Hypothalamus (tissue), 51 donors: ENCODE measurements at places on chromosomes 12 and 14.

GRCh38 chr12:92753976-92754885 lies 51.4 kb downstream of the PLEKHG7 start:
- DNase-seq = no peak

DNA sequence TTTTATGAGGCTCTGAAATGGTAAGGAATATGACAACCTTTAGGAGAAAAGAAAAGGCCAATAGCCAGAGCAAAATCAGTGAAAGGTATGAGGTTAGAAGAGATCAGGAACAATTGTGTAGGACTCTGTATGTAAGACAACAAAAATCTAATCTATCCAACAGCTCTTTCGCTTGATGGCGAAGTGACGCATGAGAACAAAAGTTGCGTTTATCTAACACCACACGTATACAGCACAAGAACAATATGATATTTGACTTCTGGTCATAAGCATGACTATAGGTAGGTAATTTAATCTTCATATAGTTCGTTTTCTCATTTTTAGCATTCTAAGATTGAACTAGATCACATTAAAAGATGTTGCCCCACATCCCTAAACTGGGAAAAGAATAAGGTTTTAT lies 1.5 kb downstream of the CLECL1 start:
- DNase-seq = no peak

DNA sequence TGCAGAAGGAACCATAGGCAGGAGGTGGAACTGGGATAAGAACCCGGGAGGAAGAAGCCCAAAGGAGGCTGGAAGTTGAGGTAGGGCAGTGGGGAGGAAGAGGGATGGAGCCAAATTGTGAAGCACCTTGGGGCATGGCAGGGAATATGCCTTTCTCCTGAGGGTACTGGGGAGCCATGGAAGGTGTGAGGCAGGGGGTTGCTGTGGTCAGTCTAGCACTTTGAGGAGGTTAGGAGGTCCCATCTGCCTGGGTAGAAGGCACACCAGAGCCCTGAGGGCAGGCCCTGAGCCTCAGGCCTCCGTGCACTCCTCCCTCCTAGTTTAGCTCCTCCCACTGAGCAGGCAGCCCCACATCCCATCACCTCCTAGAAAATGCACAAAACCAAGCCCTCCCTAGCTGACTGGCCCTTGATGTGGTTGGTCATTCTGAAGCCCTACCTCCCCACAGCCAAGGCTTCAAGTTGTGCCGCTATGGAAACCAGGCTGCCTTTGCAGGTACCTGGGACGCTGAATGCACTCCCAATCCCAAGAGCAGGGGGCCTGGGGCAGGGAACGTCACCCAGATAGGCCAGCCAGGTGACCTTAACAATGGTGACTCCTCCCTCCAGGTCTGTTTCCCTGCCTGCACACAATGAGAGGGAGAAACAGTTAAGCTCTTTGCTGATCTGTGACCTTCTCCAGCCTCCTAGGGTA lies 15.1 kb downstream of the PHETA1 start:
- no peak for DNase-seq

- no peak for DNase-seq
Measured at GRCh38 chr12:6887460-6887859, 14.4 kb upstream of the SPSB2 start.

DNA sequence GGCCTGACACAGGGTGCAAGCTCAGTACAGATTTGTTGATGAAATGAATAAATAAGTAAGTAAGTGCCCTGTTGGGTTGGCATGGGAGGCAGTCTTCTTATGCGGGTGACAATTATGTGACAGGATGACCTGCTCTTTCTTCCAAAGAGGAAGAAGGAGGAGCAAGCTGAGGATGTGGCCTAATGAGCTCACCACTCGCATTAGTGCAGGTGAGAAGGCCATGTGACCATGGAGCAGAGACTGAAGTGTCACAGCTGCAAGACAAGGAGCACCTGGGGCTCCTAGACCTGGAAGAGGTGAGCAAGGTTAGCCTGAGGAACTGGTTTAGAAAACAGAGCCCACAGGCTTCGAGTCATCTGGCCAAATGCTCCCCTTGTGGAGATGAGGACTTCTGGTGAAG lies 34.9 kb downstream of the LRTM2 start:
- no peak for DNase-seq

DNA sequence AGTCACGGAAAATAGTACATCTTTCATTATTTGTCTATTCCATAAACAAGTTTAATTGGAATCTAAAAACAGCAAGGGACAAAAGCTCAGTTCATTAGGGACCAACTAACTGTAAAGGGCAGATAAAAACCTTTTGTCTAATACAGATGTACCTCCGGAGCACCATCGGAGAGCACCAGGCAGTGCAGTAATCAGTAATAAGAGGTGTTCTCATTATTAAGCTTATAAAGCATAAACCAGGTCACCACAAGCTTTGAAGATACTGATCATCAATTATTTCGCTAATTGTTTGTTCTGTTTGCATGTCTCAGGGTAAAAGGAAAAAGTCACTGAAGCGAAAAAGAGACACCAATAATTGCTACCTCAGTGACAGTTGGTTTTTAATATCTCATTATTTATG lies 207.3 kb upstream of the PRKD1 start:
- no peak for DNase-seq

DNA sequence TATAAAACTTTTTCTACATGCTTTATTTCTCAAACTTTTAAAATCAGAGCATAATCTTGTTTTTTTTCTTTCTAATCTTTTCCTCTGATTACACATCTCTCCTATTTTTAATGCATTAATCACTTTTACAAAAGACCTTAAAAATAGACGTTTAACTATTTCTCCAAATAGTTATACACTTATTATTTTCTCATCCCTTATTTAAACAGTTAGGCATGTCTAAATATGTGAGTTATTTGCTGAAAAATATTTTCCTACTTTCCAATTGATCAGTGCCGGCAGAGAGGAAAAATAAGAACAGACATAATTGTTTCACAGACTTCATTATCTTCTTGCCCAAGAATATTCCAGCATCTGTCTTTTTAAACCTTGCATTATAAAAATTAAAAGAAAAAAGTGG lies 28.7 kb upstream of the RHOJ start:
- DNase-seq = no peak

DNA sequence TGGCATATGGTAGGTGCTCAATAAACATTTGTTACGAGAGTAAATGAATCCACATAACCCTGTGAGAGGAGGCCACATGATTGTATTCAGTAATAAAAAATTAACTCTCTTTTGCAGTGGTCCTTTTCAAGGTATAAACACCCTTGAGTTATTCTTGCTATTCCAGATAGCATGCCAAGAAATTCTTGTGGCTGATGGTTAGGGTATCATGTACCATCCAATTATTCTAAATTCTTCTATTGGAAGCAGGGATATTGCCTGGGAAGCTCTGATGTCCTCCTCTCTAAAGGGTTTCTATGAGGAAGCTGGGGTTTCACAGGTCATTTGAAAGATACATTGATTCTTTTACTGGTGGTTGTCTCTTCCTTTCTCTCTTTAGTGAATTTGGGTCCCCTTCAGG lies 10.1 kb downstream of the AKAP6 start:
- DNase-seq = no peak

- no peak for DNase-seq
Measured at GRCh38 chr12:111038077-111038476, 117.7 kb upstream of the MYL2 start.

DNA sequence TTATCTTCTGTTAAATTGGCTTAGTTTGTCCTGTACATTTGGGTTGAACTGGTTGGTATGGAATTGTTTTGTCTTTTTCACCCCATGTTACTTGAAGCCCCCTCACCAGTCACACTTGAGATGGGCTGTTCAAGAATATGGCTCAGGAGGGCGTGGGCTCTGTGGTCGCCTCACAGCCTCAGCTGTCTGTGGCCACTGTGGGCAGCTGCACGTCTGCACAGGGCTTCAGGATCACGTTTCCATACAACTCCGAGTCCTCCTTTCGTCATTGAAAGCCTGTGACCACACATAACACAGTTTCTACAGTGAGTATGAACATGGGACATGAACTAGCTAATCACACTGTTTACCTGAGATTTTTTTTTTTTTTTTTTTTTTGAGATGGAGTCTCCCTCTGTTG lies 81.3 kb downstream of the MOK start:
- DNase-seq = no peak

- no peak for DNase-seq
Measured at GRCh38 chr14:63578300-63578699, 35.1 kb upstream of the PPP2R5E start.

- no peak for DNase-seq
Measured at GRCh38 chr12:89999699-90000505, 291.3 kb upstream of the ATP2B1 start.
